RWPE1 (cell line): ENCODE measurements at places on chromosomes 6 and 20.

DNA sequence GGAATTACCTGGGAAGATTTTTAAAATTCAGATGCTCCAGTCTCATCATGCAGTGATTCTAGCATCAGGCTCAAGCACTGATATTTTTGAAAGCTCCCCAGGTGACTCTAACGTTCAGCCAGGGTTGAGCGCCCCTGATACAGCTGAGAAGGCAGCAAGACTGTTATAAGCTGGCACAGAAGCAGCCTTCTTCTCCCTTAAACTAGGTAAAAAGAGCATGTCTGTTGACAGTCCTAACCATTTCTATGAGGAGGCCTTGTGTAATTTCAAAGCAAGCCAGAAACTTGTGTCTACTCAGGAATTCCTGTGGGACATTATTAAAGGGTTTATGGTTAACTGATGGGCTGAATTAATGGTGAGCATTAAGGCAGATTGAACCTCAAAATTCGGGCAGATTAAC, 141.9 kb downstream of the PDE7B start:
- DNase-seq: no peak

- no peak for DNase-seq
Observed at GRCh38 chr6:11724286-11724685, 54.3 kb downstream of the ADTRP start.

- DNase-seq: peak; percentile 87
Observed at GRCh38 chr6:17865798-17866725, 121.4 kb downstream of the KIF13A start.

DNA sequence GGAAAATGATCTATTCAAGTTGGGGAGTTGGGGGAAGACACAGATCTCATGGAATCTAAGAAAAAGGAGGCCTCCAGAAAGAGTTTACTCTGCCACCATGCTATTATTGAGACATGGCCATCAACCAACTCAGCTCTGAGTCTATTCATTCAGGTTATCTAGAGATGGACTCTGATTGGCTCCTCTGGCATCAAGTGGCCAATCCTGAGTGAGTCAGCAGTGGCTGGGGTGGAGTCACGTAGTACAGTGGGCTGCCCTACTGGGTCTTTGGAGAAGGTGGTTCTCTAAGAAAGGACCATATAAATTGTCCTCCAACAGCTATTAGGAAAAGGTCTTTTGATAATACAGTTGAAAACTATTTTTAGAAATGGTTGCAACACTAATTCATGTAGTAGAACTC, 42.1 kb downstream of the LYRM2 start:
- no peak for DNase-seq

- DNase-seq: no peak
Observed at GRCh38 chr6:137046871-137047412, 2.2 kb upstream of the IL20RA start.
